ENCODE measurements at places on chromosomes 3 and 15. TPM values are rescaled to one million over a fixed set of nuclear protein-coding genes. Genes with fewer than 3 reads are reported as not detected.
A peak's percentile ranks its signal among the peaks of the same experiment; 100 is the strongest.

Gene SH2D7
- not detected for total RNA-seq

Gene BTLA
- total RNA-seq, result not detected

Gene SETD2
- total RNA-seq, result 34.0 TPM

Gene GOLGA8T
- 0.97 TPM for total RNA-seq

Gene SLC6A20
- not detected for total RNA-seq

Gene SMCO1
- 58.7 TPM for total RNA-seq

Gene MORC1
- total RNA-seq, result not detected

Gene LNP1
- total RNA-seq, result 5.9 TPM

Gene DCUN1D1
- 40.0 TPM for total RNA-seq

Gene NOX5
- total RNA-seq, result 0.02 TPM

GRCh38 chr3:39090922-39091321, 16.5 kb downstream of the GORASP1 start:
- no peak for DNase-seq
- H3K36me3 ChIP-seq, result peaks cover 88% of the 10 kb centered on the region
- H3K27ac ChIP-seq, result no peak overlapping the region

- H3K27me3 ChIP-seq, result no peaks in the 10 kb centered on the region
- H3K4me3 ChIP-seq, result no peak overlapping the region
- H3K27ac ChIP-seq, result no peak overlapping the region
- no peak for DNase-seq
Measured at GRCh38 chr3:17686613-17687012, 55.8 kb downstream of the TBC1D5 start.

GRCh38 chr3:14533457-14533958, 6.6 kb downstream of the GRIP2 start:
- H3K27me3 ChIP-seq, result no peaks in the 10 kb centered on the region
- H3K27ac ChIP-seq, result peak overlapping the region; percentile 60
- H3K4me1 ChIP-seq, result peaks cover 19% of the 10 kb centered on the region
- H3K36me3 ChIP-seq, result no peaks in the 10 kb centered on the region
- H3K4me3 ChIP-seq, result no peak overlapping the region
- peak; percentile 23 for DNase-seq

DNA sequence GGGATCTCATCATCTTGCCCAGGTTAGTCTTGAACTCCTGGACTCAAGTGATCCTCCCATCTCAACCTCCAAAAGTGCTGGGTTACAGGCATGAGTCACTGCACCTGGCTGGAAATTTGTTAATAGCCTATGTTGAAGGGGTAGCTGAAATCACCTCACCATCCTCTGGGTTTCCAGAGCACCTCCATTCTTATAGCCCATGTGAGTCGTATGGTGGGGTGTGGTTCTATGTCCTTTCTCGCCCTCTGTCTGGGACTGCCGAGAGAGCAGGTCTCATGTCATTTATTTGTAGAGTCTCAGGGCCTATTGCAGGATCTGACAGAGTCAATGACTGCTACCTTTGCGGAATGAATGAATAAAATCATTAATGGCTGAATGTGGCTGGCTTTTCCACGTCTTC, 20.9 kb downstream of the CEMIP start:
- H3K27me3 ChIP-seq, result no peaks in the 10 kb centered on the region
- H3K36me3 ChIP-seq, result no peaks in the 10 kb centered on the region
- no peaks in the 10 kb centered on the region for H3K4me1 ChIP-seq
- DNase-seq, result no peak
- no peak overlapping the region for H3K27ac ChIP-seq
- no peak overlapping the region for H3K4me3 ChIP-seq

DNA sequence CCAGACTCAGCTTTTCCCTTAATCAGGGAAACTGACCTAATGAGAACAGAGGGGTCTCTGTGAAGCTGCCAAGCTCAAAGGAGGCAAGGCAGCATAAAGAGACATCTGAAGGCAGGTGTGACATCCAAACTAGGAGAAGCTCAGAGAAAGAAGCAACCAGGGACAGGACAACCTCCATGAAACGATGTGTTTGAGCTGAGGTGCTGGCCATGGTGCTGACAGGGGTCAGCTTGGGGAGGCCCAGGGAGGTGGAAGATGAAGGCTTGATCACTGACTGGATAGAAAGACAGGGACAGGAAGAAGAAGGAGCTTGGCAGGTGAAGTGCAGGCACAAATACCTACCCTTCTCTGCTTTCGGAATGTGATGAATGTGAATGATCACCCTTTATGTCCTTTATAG, 179.5 kb upstream of the NSMCE3 start:
- H3K4me3 ChIP-seq, result no peak overlapping the region
- DNase-seq, result no peak
- no peaks in the 10 kb centered on the region for H3K36me3 ChIP-seq
- no peak overlapping the region for H3K27ac ChIP-seq
- peaks cover 6% of the 10 kb centered on the region for H3K4me1 ChIP-seq

- DNase-seq, result no peak
- H3K4me3 ChIP-seq, result no peak overlapping the region
- H3K4me1 ChIP-seq, result peaks cover 11% of the 10 kb centered on the region
- no peaks in the 10 kb centered on the region for H3K36me3 ChIP-seq
- H3K27me3 ChIP-seq, result no peaks in the 10 kb centered on the region
Measured at GRCh38 chr3:138119423-138119766, 4.0 kb upstream of the DZIP1L start.

DNA sequence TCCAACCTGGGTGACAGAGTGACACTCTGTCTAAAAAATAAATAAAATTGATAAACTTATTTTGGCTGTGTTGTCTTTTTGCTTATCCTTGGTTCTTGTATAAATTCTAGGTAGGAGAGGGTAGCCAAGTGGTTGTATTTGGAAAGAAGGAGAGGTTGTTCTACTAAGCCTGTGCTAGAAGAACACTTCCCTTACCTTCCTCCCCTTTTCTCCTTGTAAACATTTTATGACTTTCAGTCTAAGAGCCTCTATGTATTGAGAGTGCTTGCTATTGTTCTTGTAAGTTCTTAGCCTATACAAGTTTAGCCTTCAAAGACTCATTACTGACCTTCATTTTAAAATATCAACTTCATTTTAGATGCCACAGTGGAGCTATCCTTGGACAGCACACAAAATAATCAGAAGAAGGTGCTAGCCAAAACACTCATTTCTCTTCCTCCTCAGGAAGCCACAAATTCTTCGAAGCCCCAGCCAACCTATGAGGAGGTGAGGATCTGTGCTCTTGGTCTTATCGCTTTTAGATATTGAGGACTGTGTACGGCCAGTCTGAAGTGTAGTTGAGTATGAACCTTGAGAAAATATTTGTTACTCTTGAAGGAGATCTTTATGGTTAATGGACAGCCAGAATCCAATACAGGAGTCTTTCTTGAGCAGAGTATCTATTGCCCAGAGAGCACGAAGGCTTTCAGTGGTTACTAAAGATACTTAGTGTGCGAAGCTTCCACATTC, 22.1 kb downstream of the SNX1 start:
- no peaks in the 10 kb centered on the region for H3K4me1 ChIP-seq
- H3K27ac ChIP-seq, result no peak overlapping the region
- DNase-seq, result no peak
- no peak overlapping the region for H3K4me3 ChIP-seq
- H3K36me3 ChIP-seq, result peaks cover 100% of the 10 kb centered on the region

DNA sequence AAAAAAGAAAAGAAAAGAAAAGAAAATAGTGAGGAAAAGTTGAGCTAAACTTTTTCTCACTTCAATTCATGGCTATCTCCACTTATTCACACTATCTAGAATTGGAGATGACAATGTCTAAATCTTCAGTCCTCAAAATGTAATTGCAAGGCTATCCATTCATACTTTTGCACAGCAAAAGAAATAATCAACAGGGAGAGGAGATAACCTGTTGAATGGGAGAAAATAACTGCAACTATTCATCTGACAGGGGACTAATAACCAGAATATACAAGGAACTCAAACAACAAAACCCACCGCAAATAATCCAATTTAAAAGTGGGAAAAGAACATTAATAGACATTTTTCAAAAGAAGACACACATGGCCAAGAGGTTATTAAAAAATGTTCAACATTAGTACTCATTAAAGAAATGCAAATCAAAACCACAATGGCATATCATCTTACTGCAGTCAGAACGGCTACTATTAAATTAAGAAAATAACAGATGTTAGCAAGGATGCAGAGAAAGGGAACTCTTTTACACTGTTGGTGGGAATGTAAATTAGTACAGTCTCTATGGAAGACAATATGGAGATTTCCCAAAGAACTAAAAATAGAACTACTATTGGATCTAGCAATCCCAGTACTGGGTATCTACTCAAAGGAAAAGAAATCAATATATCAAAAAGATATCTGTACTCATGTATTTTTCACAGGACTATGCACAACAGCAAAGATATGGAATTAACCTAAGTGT, 73.5 kb upstream of the PPIB start:
- DNase-seq, result no peak
- H3K27ac ChIP-seq, result no peak overlapping the region
- no peaks in the 10 kb centered on the region for H3K36me3 ChIP-seq
- no peaks in the 10 kb centered on the region for H3K4me1 ChIP-seq
- H3K27me3 ChIP-seq, result no peaks in the 10 kb centered on the region
- H3K4me3 ChIP-seq, result no peak overlapping the region

DNA sequence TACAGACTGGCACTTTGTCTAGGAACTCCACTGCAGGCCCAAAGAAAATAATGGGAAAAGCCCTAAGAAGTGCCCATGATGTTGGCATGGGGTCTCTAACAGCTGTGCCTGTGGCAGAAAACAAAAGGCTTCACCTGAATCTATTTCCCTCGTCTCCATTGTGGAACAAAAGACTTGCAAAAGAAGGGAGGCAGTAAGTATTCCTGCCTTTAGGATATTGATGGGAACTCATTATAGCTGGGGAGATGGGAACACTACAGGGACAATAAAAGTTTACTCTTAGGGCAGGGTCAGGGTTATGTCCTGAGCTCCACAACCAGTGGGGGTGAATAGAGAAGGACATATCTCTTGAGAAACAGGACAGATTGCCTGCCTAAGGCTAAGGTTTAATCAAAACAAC, 930.6 kb upstream of the EPHA6 start:
- no peak overlapping the region for H3K27ac ChIP-seq
- no peak overlapping the region for H3K4me3 ChIP-seq
- H3K27me3 ChIP-seq, result no peaks in the 10 kb centered on the region
- DNase-seq, result no peak
- H3K4me1 ChIP-seq, result no peaks in the 10 kb centered on the region

GRCh38 chr3:50297896-50298725, 1.1 kb downstream of the HYAL3 start:
- no peak for DNase-seq
- peaks cover 5% of the 10 kb centered on the region for H3K36me3 ChIP-seq
- H3K27ac ChIP-seq, result peak overlapping the region; percentile 75

DNA sequence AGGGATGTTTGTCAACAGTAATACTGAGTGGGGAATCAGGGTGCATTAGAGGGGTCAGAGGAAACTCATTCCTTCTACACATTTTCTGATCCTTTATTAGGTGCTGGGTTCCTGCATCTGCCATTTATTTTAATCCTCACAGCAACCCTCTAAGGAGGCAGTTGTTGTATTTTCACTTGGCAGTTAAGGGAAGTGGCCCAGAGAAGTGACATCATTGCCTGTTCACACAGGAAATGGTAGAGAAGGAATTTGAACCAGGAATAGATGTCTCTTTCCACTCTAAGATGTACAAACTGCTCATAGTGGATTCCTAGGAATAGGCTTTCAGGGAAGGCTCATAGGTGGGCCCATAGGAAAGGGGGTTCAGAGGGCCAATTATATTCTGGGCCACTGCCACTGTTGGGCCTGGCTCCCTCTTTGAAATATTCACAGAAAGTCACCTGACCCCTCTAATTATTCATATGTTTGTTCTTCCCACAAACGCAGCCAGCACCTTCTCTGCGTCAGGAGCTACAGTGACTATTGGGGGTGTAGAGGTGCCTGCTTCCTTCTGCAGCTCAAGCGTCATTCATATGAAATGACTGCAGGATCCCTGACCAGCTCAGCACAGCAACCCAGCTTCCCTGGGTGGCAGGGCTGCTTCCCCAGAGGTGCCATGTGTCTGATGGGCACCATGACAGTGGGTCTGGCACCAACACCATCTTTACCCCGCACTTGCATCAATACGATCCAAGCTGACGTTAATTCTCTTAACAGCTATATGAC, 163.9 kb upstream of the SMAD3 start:
- no peak for DNase-seq

GRCh38 chr3:8864402-8865350, 95.3 kb upstream of the OXTR start:
- DNase-seq, result no peak
- no peak overlapping the region for H3K27ac ChIP-seq
- H3K4me3 ChIP-seq, result no peak overlapping the region
- no peaks in the 10 kb centered on the region for H3K36me3 ChIP-seq
- no peaks in the 10 kb centered on the region for H3K27me3 ChIP-seq

GRCh38 chr3:98779541-98780335, 16.6 kb downstream of the ST3GAL6 start:
- H3K4me1 ChIP-seq, result peaks cover 58% of the 10 kb centered on the region
- no peaks in the 10 kb centered on the region for H3K36me3 ChIP-seq
- H3K27me3 ChIP-seq, result no peaks in the 10 kb centered on the region
- H3K27ac ChIP-seq, result no peak overlapping the region
- DNase-seq, result no peak

DNA sequence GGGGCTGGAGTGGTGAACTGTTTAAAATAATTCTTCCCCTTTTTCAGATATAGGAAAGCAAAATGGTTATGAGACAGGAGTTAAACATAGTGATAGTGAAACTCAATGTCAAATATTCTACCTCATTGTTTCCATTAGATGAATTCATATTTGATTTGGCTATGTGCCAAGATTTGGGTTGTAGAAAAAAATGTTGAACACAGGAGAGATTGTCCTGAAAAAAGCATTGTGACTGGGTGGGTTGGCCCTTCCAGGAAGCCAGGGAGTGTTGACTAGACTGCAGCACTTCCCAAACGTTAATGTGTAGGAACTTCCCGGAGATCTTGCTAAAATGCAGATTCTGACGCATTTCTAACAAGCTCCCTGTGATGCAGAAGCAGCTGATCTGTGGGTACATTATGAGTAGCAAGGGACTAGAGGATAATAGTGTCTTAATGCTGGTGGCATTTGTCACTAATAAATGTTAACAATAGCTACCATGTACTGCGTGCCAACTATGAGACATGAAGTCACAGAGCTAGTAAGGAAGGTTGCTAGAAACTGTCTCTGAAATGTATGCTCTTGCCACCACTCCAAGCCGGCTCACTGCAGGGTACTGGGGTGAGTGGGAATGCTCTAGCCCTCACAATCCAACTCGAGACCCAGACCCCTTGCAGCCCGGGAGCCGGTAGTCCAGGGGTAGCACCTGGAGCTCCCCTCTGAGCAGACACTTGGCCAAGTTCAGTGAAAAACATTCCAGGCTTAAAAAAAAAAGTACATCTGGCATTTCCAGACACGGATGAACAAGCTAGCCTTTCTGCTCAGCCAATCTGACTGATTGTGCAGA, 120.6 kb downstream of the CD47 start:
- no peaks in the 10 kb centered on the region for H3K27me3 ChIP-seq
- H3K4me1 ChIP-seq, result peaks cover 18% of the 10 kb centered on the region
- no peaks in the 10 kb centered on the region for H3K36me3 ChIP-seq
- H3K4me3 ChIP-seq, result no peak overlapping the region

DNA sequence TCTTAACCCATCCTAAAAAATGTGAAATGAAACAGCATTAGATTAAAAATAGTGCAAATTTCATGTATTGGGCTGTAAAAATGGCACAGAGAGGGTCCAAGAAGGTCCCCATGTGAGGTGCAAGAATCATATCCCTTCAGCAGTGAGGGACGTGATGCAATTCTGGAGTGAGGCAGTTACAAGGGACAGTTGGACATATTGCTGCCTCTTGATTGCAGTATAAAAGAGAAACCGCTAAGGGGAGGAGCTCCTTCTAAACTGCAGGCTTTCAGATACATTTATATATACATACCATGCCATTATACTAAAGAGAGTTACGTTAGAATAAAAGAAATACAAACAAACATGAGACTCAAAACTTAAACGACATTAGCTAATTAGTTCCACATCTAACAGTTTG, 304.2 kb upstream of the CTNNB1 start:
- no peaks in the 10 kb centered on the region for H3K27me3 ChIP-seq
- no peaks in the 10 kb centered on the region for H3K4me1 ChIP-seq
- H3K4me3 ChIP-seq, result no peak overlapping the region
- no peaks in the 10 kb centered on the region for H3K36me3 ChIP-seq

Data from heart left ventricle (tissue), 16 donors.